ENCODE measurements at places on chromosomes 1 and 21.
A peak's percentile ranks its signal among the peaks of the same experiment; 100 is the strongest.

- DNase-seq = no peak
Measured at GRCh38 chr1:179228783-179229213, 679 bp downstream of the ABL2 start.

GRCh38 chr1:29235955-29236711, at the start of gene PTPRU:
PTPRU (plus strand) TSS chr1:29236522; CDS start chr1:29236645, 123 bp downstream.
- peak; percentile 67 for DNase-seq

GRCh38 chr1:17600321-17600720, 60.8 kb downstream of the ARHGEF10L start:
- DNase-seq = no peak

- no peak for DNase-seq
Measured at GRCh38 chr21:35119501-35120047, 70.5 kb upstream of the RUNX1 start.

DNA sequence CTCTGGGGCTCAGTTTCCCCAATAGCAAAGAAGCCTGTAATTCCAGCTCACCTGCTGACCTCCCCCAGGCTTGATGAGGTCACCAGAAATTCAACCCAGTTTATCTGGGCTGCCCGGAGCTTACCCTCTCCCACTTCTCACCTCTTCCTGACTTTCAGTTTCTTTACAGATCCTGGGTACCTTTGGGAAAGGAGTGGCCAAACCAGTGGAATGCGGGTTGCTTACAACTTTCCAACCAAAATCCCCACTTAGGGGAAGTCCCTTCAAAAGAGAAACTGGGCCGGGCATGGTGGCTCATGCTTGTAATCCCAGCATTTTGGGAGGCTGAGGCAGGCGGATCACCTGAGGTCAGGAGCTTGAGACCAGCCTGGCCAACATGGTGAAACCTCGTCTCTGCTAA, 5.9 kb upstream of the MARCKSL1 start:
- no peak for DNase-seq

- DNase-seq = no peak
Measured at GRCh38 chr1:3015269-3015635, 6.0 kb upstream of the ACTRT2 start.

- DNase-seq = no peak
Measured at GRCh38 chr1:39668111-39668510, 3.8 kb downstream of the NT5C1A start.

DNA sequence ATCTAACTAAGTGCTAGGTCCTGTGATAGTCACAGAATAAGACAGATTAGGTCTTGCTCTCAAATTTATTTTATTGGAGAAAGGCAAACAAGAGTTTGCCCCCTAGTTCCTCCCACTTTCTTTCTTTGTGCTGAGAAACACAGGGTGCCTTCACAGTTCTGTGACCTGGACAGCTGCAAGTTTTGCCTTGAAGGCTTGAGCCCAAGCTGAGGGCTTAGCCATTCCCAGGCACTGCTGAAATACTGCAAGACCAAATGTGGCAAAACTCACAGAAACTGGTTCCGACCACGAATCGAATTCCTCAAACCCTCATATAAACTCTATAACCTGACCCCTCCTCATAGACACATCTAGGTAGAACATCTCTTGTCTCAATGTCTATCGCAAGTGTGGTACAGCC, 227.9 kb downstream of the RERE start:
- DNase-seq = no peak

DNA sequence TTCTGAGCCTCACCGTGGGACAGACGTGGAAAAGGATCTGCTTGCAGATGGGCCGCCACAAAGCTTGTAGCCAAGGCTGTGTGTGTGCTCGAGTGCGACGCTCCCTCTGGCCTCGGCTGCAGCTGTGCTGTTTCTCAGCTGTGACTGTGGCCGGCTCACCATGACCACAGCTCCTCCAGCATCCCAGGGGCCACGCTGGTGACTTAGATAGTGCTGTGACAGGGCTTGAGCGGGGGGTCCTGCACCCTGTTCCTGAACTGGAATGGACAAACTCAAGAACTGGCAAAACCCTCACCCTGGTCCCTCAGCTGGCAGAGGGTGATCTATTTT, 17.4 kb upstream of the ACTRT2 start:
- no peak for DNase-seq

GRCh38 chr1:64161357-64161941, 42.0 kb upstream of the UBE2U start:
- DNase-seq = peak; percentile 75

DNA sequence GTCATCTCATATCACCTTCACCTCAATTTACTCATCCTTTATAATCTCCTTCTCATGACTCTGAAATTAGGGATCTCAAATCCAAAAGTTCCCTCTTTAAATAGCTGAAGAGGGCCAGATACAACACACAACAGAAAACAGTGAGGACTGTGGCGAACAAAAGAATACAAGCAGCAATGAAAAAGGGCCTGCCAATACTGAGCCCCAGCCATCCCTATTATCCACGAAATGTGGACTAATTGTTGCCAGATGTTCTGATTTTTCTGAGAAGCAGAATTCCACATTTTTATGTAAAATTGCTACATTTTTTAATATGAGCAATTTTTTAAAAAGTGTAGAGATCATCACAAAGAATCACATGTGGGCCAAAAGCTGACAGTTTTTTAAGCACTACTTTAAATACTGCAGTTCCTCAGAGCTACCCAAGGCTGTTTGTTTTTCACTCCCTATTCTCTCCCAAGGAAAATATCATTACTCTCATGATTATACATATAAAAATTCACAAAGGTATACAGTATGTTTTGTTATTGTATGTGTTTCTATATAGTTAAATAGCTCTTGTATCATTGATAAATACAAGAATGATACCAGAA, 90.0 kb downstream of the ASH1L start:
- peak; percentile 39 for DNase-seq

- no peak for DNase-seq
Measured at GRCh38 chr1:119790451-119791198, 20.6 kb downstream of the REG4 start.

GRCh38 chr1:175632667-175633066, 110.7 kb downstream of the TNR start:
- DNase-seq = no peak

DNA sequence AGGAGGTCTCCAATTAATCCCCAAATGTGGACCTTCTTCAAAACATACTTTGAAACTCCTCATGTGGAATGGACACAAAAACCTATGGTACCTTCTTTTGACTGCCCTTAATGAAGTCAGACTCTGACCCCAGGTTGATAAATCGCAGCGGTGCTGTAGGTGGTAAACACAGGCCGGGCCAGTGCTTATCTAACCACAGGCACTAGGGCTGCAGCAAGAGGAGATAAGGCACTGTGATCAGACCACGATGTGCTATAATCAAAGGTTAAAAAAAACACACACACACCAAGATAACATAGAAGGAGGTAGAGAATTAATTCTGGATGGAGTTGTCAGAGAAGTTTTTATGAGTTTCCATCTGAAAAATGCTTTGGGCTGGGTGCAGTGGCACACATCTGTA, 52.3 kb upstream of the SIPA1L2 start:
- DNase-seq = no peak

DNA sequence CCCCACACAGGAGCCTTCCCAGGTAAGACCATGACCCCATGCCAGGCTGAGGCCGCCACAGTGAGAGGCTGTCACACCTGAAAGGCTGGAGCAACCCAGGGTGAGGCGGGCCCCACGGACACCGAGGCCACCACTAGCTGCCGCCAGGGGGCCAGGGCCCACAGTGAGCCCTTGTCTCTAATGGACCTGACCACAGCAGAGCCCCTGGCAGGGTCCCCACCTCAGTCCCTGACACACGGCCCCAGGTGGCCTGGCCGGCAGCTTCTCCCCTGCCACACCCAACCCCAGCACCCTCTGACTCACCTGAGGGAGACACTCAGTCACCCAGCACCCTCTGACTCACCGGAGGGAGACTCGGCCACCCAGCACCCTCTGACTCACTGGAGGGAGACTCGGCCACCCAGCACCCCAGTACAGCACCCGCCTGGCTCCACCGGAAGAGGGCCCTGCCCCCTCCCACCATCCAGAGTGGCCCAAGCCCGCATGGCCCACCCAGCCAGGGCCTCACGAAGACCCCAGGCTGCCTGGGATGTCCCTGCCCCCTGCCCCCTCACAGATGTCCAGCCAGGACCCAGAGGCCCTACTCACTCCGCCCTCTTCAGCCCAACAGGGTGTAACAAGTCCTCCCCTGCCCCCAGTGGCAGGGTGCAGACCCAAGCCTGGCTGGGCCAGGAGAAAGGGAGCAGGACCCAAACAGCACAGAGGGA, 4.4 kb downstream of the DVL1 start:
- peak; percentile 56 for DNase-seq

GRCh38 chr1:10398734-10399443, at the start of gene PGD:
PGD (plus strand) TSS chr1:10399064; CDS start chr1:10399118, 54 bp downstream.
- peak; percentile 98 for DNase-seq

- peak; percentile 13 for DNase-seq
Measured at GRCh38 chr1:185058876-185059275, 13.5 kb downstream of the RNF2 start.

DNA sequence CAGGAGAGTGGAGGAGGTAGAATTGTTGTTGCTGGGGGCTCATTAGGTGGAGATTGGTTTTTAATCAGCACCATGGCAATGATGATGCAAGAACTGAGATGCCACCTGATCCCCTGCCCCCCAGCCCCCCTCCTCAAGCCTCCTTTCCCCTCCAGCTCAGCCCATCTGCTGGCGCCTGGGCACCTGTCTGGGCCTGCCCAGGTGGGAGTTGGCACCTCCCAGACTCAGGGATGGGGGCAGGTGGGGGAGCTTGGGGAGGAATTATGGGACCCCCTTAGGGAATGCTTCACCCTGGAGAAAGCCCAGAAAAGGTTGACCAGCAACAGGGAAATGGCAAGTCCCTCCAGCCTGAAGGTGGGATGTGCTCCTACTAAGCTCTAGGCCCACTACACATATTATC, 1.5 kb upstream of the NHLH1 start:
- no peak for DNase-seq

GRCh38 chr1:6996371-6996770, 211.1 kb downstream of the CAMTA1 start:
- DNase-seq = no peak

GRCh38 chr1:201036188-201036842, 12.8 kb upstream of the KIF21B start:
- no peak for DNase-seq

DNA sequence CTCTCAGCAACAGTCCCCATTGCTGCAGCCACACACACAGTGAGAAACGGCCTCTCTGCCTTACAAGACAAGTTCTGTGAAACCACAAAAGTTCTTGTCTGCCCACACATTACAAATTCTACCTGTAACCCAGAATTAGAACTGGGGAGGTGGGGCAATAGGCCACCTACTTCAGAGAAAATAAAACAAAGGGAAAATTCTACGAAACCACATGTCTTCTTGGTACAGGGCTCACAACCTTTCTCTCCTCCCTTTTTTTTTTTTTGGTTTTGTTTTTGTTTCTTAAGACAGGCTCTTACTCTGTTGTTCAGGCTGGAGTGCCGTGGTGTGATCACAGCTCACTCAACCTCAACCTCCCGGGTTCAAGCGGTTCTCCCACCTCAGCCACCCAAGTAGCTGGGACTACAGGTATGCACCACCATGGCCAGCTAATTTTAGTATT, 30.2 kb downstream of the LPAR3 start:
- no peak for DNase-seq

DNA sequence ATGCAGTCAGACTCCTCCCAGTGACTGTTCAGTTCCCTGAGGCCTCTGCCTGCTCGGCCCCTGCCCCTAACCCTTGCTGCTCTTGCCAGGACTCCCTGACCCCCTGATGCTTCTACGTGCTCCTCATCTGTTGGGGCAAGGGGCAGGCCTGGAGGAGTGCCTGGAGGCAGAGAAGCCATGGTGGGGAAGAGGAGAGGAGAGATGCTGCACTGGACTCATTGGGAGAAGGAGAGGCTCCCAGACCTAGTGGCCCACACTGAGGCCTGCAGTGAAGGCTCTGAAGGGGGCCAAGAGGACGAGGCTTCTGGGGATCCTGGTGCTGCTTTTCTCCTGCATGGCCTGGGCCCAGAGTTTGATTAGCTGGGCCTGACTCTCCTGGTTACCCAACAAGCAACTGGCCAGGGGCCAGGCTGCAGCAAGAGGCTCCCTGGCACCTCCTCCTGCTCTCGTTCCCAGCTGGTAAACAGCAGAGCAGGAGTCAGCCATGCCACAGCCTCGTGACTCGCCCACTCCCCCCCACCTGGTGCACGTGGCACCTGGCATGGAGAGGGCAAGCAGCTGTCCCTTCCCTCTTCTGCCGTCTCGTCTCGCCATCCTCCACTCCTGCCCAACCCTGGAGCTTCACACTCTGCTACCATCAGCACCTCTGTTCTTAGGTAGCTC, 847 bp upstream of the RORC start:
- no peak for DNase-seq

GRCh38 chr1:100642826-100643225, 76.7 kb upstream of the VCAM1 start:
- DNase-seq = no peak

DNA sequence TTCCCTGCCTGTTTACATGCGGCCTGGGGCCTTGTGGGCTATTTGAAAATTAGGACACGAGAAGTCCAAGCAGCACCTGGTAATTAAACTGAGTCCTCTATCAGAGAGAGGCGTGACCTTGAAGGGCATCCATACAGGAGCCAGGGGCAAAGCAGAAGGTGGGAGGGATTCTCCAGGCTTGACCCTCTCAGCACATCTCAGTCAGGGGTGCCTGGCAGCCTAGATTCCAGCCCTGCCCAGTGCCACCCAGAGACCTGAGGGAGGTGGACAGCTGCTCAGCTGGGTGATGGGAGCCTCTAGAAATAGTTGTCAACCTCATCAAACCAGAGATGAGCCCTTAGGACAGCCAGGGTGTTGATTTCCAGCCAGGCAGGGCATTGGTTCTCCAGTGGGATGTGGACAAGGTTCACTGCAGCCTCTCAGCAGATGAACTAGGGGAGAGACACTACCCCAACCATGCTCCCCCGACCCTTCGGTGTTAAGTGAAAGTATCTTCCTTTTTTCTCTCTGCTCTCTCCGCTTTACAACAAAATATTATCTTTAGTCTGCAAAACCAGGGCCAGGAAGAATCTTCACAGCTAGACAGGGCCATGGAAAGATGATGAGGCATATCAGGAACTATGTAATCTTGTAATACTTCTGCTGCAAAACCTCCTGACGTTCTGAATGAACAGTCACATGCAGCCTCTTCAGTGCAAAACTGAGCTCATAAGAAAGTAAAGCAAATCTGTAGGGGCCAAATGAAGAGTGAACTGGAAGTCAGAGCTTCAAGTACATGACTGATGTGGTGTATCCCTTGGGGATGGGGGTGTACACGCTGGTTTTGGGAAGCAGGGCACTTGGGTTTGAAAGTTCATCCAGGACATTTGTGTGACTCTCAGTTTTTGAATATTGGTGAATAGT, 35.9 kb upstream of the ATP5PO start:
- peak; percentile 33 for DNase-seq

DNA sequence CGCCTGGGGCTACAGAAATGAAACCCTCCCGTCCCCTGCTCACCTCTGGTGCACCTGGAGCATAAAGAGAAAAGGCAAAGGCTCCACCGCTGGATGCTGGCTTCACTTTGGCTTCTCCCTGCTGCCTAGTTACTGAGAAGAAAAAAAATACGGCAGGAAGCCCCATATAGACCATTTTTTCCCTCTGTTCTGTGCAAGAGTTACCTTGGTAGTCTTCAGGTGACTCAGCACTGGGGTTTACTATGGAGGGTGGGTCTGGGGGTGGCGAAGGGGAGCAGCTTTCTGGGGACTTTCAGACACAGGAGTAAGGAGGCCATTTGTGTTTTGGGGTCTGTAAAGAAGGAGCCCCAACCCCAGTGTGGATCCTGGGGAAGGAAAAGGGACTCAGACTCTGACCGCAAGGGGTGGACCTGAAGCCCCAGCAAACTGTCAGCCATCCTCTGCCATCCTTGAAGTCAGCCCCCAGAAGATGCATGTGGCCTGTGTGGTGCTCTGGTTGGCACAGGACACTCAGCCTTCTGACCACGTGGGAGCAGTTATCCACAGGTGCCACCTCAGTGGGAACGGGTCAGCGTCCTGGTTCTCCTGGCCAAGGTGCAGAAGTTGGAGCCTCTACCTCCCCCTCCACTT, 25.9 kb upstream of the EPS8L3 start:
- DNase-seq = no peak
